ENCODE measurements at places on chromosomes 12 and 14.

GRCh38 chr12:123391546-123392343 lies 7.8 kb downstream of the KMT5A start:
- no peak for DNase-seq

- no peak for DNase-seq
Observed at GRCh38 chr12:58463051-58463450, 457.3 kb downstream of the LRIG3 start.

DNA sequence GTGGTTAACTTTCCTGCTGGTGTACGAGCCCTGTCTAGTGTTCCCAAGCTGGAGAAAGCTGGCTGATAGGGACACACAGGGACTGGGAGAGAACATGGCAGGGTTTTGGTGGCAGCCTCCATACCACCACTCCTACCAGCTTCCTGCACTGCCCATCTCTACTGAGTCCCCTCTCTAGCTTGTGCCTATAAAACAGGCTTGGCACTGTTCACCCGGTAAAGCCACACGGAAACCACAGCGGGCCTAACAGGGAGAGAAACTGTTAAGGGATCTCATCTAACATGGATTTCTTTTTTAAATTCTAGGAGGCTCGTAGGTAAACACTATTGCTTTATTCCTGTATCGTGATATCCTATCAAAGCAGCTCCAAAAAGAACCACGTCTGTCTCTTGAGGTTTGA lies 204.7 kb downstream of the TTC7B start:
- DNase-seq = no peak

- DNase-seq = no peak
Observed at GRCh38 chr14:75978249-75978731, 3.5 kb downstream of the TGFB3 start.

GRCh38 chr12:11716794-11717518 lies 67.5 kb downstream of the ETV6 start:
- DNase-seq = no peak

- no peak for DNase-seq
Observed at GRCh38 chr14:95303552-95303951, 16.2 kb downstream of the CLMN start.

DNA sequence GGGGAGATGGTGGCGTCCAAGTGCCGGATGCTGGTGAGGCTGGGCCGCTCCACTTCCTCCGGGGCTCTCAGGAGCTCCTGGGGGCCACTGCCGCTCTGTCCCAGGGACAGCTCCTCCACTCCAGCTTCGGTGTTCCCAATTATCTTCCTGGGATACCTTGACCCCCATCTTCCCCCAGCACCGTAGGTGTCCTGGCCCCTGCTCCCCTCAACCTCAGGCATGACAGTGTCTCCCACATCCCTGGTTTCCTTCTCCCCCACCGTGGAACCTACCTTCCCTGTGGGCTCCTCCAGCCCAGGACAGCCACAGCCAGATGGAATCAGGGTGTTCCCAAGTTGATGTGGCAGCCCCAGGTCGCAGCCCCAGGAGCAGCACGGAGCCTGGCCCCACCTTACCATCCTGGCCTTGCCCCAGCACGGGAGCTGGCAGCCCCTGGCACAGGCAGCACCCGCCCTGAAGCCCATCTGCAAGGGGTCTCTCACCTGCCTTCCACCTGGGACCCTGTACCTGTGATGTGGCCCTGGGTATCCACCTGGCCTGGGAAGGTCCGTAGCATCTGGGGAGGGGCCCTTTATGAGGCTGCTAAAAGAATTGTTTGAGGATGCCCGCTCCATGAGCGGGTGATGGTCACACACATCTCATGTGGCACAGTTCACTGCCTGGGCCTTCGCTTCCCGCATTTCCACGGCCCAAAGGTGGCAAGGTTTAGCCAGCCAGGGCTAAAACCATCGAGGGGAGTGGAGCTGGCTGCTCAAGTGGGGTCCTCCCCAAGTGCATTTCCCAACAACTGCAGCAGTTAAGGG lies 4.1 kb downstream of the TMEM121 start:
- DNase-seq = no peak

DNA sequence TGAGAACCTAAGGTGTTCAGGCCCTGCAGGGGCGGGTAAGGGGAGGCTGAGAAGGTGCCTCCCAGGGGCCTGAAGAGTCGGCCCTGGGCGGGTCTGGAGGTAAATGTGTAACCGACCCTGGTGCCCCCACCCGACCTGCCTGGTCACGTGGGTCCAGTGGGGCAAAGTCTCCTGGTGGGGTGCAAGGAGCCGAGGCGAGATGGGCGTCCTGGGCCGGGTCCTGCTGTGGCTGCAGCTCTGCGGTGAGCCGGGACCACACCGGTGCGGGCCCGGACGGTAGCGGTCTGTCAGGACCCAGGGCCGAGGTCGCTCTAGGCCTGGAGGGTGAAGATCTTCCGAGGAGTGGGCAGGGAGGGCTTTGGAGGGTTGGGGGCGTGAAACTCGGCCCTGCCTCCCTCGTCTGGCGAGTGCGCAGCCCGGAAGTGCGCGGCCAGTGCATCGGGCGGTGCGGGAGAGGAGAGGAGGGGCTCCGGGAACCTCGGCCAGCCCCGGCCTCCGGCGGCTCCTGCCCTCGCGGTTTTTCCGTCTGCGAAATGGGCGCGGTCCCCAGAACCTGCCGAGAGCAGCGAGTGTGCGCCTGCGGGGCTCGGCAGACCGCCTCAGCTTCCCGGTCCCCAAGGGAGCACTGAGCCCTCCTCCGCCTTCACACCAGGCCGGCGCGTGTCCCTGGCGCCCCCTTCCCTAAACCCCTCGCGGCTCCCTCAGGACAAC lies at the start of gene AMN:
AMN (plus strand) TSS at position 174 of the 711 bp plus-strand sequence; CDS start at position 200, 26 bp downstream.
- no peak for DNase-seq

- no peak for DNase-seq
Observed at GRCh38 chr12:2359725-2360629, 307.2 kb downstream of the CACNA1C start.

- DNase-seq = no peak
Observed at GRCh38 chr12:23771240-23771949, 178.1 kb downstream of the SOX5 start.

GRCh38 chr12:103997286-103997900 lies 31.7 kb downstream of the TDG start:
- DNase-seq = no peak

DNA sequence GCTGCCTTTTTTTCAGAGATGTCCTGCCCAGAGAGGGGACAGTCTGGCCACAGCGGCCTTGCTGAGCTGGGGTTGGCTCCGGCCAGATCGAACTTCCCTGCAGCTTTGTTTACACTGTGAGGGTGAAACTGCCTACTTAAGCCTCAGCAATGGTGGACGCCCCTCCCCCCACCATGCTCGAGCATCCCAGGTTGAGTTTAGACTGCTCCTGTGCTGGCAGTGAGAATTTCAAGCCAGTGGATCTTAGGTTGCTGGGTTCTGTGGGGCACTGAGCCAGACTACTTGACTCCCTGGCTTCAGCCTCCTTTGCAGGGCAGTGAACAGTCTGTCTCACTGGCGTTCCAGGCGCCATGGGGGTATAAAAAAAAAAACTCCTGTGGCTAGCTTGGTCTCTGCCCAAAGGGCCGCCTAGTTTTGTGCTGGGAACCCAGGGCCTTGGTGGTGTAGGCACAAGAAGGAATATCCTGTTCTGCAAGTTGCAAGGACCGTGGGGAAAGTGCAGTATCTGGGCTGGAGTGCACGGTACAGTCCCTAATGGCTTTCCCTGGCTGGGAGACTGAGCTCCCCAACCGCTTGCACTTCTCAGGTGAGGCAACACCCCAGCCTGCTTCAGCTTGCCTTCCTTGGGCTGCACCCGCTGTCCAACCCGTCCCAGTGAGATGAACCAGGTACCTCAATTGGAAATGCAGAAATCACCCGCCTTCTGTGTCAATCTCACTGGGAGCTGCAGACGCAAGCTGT lies 79.1 kb downstream of the LRIG3 start:
- no peak for DNase-seq

- no peak for DNase-seq
Observed at GRCh38 chr12:1819571-1819970, 794 bp upstream of the LRTM2 start.

DNA sequence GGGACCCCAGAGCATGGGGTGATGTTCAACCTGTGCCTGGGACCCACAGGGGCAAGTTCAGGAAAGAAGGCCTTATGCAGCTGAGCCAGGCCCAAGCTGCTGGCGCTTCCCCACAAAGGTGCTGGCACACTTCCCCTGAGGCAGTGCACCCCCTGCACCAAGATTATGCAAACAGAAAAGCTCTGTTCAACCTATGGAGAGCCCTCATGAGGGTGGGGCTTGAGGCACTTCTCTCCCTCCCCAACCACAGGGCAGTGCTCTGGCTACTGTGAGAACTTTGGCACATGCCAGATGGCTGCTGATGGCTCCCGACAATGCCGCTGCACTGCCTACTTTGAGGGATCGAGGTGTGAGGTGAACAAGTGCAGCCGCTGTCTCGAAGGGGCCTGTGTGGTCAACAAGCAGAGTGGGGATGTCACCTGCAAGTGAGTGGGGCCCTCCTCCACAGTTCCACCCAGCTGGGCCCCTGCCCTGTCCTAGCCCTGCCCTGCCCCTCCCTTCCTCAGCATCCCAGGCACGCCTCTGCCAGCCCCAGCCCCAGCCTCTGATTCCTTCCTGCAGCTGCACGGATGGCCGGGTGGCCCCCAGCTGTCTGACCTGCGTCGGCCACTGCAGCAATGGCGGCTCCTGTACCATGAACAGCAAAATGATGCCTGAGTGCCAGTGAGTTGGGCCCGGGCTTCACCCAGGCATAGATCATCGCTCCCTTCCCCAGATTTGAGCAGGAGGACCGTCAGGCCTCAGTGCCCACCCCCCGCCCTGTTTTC lies 5.5 kb upstream of the NXPH4 start:
- no peak for DNase-seq

DNA sequence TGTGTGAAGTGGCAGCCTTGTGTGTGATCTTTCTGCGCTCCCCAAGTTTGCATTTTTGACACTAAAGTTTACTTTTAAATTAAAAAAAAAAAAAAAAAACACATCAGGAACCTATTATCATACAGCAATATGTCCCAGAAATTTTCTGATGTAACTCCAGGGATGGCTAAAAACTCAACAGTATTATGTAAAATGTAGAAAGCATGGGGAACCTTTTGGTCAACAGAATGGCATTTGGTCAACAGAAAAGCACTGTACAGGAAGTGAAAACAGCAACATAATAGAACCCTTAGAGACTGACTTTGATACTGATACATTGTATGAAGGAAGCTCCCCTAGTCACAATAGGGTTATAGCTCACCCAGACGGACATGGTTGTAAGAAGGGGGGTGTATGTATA lies 224.3 kb downstream of the ITPR2 start:
- DNase-seq = no peak

DNA sequence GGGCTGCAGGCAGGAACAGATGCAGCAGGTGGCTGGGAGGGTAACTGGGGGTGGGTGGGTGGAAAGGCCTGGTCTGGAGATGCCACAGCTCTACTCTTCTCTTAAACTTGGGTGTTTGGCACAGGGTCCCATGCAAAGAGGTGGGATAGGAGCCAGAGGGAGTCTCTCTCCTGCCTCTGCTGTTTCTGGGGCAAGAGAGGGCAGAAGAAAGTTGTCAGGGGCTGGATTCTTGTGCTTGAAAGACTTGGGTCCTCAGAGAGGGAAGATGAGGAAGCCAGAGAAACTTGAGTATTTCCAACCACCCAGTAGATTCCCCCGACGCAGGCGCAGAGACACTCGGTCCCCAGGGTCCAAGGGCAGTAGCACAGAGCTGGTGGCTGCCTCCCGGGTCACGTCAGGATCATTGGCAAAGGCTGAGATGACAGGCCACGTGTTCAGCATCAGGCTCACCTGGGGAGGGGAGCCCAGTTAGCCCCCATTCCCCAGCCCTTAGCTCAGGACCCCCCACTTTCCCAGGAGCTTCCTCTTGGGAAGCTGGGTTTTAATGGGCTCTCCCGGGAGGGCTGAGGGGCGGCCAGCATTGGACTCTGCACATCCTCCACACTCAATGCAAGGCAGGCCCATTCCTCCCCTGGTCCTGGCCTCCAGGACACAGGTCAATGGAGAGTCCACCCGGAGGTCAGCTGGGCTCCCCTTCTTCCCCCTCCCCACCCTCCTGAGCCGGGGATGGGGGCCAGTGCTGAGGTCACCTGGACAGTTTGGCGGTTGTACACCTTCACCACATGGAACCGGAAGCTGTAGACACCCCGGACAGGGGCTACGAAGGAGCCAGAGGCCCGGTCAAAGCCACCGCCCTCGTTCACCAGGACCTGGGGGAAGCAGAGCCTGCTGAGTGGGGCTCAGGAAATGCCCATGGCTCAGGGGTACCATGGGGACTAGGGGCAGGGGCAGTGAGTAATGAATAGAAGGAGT lies 1.6 kb downstream of the CBLN3 start:
- no peak for DNase-seq

DNA sequence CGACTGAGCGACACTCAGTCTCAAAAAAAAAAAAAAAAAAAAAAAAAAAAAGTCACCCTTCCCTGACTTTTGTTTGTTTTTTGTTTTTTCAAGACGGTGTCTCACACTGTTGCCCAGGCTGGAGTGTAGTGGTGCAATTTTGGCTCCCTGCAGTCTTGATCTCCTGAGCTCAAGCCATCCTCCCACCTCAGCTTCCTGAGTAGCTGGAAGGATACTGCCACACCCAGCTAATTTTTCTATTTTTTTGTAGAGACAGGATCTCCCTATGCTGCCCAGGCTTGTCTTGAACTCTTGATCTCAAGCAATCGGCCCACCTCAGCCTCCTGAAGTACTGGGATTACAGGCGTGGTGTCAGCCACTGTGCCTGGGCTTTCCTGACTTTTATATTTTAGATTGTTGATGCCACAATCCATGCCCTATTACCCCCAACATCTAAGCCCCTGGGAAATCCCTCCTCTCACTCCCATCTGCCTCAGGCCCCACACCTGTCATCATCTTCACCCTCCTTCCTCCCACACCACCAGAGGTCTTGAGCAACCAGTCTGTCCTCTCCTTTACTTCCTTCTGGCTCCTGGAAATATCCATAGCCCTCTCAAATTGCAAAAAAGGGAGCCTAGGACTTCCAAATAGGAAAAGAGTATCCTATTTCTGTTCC lies 7.8 kb downstream of the IKZF4 start:
- no peak for DNase-seq

DNA sequence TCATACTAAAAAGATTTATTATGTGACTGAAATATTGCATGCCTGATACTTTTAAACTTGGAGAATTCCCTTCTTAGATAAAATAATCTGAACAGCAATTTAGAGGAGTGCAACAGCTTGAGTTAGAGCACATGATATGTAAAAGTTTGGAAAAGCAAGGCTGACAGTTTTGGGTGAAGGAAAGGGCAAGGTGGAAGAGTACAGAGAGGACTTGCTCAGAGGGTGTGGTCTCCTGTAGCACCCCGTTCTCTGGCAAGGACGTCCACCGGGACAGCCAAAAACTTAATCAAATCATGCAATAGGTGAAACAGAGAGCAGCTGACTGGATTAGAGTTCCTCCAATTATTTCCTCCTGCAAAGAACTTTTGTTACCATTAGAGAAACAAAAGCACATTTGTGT lies 65.2 kb upstream of the PDZRN4 start:
- DNase-seq = no peak
